ENCODE measurements at places on chromosomes 7 and 10.

- no peak for DNase-seq
These were observed 7.5 kb upstream of the EPHB6 start for GRCh38 chr7:142847353-142847752.

GRCh38 chr10:21508706-21509331 is 16.7 kb downstream of the SKIDA1 start:
- no peak for DNase-seq

DNA sequence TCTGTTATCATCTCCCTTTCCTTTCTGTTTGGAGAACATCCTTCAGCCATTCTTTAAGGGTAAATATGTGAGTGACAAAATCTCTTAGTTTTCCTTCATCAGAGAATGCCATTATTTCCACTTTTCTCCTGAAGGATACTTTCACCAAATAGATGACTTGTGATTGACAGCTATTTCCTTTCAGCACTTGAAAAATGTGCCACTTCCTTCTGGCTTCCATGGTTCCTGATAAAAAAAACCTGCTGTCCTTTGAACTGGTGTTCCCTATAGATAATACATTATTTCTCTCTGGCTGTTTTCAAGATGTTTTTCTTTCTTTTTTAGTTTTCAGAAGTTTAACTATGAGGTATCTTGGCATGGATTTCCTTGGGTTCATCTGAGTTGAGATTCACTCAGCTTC is 79.7 kb downstream of the TBXAS1 start:
- no peak for DNase-seq

DNA sequence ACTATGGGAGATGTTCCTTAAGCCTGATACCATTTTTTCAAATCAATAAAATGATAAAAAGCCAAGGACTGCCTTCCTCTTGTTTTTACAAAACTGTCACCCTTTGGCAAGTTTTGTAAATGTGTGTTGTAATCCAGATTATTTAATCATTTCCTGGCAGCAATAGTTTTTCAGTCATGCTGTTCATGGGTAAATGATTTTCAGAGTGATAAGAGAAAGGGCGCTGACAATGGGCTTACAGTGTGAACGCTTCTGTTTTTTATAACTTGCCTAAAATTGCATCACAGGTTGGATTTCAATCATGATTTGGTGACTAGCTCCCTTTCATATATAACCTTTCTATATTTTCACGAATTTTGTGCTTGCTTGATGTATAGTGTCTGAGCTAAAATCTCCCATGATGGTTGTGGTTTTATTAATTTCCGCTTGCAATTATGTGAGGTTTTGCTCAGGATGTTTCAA is 19.0 kb upstream of the DMBT1 start:
- no peak for DNase-seq

DNA sequence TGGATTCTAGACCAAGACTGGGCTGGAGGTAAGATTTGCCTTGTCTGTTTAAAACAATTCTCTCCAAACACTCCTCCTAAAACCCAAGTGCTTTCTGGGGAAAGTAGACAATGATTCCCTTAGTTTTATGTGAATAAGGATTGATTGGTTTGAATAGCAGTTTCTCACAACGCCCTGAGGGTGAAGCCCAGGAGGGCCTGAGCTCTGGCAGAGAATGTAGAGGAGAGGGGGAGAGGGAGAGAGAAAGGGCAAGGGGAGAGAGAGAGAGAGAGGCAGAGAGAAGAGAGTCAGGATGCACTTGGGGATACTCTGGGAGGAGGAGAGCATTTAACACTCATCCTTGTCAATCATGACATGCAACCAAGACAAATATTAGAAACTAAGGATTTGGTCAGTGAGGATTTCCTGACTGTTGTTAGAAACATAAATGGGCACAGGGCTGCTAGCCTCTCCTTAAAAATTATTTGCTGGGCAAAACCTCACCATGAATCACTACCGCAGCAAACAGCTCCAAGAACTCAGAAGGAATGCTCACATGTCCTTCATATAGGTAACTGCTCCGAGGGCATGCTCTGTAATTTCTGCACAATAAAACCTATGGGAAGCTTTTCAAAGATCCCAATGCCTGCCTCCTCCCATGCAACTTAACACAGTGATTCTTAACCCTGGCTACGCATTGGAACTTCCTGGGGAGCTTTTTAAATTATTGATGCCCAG is 55.2 kb upstream of the RAPGEF5 start:
- no peak for DNase-seq

GRCh38 chr7:129470411-129470810 is 31.9 kb upstream of the SMKR1 start:
- no peak for DNase-seq

- no peak for DNase-seq
These were observed 375.8 kb downstream of the MDFIC start for GRCh38 chr7:115297656-115298055.

GRCh38 chr10:3559527-3559926 is 225.5 kb downstream of the KLF6 start:
- no peak for DNase-seq

DNA sequence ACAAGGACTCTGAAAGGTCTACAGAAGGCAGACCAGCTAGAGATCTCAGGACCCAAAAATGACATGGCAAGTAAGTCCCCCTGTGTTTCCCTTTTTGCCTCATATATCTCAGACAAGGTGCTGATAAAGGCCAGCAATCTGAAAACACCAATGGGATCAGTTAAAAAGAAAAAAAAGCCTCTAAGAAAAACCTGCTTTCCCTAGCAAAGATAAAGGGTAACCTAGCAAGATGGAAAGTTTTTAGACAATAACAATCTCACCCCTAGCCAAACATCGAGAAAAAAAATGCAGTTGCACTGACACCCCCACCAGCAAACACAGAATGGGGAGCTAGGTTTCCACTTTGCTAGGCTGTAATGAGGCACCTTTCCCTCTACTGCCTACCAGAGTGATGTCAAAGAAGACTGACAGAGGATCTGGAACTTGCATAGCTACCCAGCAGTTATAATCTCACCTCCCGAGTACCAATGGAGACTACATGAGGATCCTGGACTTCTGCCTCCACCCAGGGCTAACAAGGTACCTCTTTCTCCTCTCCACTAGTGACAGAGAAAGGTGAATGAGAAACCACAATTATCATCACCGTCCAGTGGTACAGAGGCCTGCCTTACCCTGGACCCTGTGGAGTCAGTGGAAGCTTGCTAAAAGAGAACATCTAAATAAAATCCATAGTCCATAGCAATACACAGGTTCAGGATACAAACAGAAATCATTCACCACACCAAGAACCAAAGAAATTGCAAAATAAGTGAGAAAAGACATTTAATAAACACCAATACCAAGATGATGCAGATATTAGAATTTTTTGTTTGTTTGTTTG is 240.8 kb downstream of the ARHGAP12 start:
- peak; percentile 82 for DNase-seq

DNA sequence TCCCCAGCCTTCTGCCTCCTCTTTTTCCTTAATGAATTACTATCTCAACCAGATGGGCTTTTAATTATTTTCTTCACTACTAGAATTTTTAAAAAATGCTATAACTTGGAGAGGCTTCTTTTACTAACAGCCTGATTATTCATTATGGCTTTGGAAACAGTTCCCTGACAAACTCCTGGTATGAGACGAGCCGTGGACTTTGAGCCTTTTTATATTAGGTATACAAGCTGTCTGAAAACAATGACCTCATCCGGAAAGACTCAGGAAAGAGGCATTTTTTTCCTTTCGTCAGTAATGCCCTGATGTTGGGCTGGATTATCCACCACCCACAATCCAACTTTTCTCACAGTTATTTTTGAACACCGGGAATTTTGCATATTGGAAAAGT is 26.7 kb upstream of the ABLIM1 start:
- DNase-seq = no peak

All from activated CD4-positive, alpha-beta T cell treated with anti-CD3 and anti-CD28 coated beads, Interleukin-2, amount 10 ng/mL, durations not matched to agents 24 days and 14 days (primary cell).